ENCODE measurements at places on chromosomes 13 and 19.
A peak's percentile ranks its signal among the peaks of the same experiment; 100 is the strongest.

DNA sequence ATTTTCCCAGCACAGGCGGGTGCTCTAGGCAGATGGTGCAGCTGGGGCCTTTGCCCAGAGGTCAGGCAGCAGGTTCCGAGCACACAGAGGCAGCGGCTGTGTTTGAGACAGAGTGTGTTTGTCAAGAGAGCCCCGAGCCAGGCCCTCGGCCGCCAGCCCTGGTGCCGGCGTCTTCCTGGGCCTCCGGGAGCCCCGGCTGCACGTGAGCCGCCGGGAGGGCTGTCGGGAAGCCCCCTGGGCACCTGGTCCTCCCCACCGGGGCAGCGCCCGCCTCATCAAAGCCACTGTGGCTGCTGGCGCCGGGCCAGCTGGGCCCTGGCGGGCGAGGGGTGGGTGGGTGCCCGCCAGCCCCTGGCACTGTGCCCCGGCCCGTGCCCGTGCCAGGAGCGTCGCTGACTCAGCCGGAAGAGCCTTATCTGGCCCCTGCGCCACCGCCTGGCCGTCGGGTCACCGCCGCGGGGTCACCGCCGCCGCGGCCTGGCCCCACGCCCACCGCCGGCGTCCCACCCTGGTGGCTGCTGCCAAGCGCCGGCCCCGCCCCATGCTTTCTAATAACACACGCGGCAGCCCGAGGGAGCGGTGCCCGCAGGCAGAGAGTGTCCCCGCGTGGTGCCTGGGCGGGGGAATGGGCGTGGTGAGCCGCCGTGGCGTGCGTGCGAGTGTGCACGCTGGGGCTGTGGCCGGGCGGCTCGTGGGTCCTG lies 14.9 kb downstream of the ARID3A start:
- DNase-seq, result peak; percentile 64

DNA sequence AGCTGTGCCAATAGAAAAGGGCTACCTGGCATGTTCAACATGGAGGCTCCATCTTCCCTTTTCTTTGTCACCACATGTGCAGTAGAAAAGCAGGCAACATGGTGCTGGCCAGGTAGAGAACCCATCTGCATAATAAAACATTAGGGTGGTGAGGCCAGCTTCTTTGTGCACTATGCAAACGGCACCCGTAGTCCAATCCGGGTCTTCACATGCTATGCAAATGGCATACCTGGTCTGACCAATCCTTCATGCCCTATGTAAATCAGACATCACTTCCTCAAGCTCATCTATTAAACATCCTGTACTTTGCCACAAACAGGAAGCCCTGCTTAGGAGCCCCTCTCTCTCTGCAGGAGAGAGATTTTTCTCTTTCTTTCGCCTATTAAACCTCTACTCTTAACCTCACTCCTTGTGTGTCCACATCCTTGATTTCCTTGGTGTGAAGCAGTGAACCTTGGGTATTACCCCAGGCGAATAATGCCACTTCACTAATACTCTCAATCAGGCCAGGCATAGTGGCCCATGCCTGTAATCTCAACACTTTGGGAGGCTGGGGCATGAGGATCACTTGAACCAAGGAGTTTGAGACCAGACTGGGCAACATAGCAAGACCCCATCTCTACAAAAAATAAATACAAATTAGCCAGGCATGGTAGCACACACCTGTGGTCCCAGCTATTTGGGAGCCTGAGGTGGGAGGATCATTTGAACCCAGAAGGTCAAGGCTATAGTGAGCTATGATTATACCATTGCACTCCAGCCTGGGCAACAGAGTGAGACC lies 111.3 kb upstream of the MRI1 start:
- no peak for DNase-seq

DNA sequence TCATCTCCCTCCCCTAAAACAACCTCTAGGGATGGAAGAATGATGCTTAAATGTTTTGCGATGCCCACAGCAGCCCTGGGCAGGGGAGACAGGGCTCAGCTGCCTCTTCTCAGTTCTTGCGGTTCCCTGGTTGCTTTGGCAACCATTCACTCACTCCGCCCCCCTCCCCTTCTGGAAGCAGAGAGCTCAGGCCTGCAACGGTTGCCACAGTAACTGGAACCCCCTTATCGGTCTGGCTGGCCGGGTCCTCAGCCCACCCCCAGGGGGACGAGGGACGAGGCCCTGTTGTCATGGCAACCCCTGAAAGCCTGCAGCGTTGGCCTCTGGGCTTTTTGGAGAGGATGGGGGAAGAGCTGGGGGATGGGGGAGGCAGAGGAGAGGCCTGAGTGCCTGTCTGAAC lies 19.5 kb downstream of the NOVA2 start:
- DNase-seq, result no peak

DNA sequence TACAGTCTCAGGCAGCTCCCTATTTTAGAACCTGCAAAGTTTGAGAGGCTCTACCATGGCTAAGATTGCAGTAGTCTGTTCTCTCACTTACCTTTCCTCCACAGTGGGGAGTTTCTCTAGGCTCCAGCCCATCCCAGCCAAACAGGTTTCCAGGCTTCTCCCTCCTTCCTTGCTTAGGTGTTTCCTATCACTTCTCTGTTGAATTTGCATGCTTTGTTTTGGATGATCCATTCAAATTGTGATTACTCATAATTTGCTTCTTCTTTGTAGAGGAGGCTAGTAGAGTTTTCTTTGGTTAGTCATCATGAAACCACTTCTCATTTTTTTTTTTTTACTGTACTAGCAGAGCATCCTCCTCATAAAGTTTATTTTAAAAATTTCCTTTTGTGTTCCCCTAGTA lies 1242.2 kb upstream of the MIR17HG start:
- DNase-seq, result no peak

DNA sequence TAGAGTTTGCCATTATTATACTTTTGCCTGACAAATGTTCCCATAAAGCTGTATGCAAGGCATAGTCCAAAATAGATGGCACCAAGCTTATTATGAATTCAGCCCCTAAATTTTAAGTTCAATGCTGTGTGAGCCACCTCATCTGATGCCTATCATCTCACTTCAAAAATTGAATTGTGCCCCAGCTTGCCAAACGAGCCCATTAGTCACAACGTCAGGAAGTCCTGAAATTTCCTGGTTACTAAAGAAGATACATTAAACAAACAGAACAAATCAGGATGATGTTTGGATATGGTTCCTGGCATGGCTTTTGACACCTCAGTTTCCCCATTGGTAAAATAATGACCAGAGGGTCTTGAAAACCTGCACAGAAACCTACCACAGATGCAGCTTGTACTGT lies 147.5 kb upstream of the SOX21 start:
- DNase-seq, result no peak

- no peak for DNase-seq
These were observed 29.3 kb downstream of the SERP2 start for GRCh38 chr13:44402899-44403445.

GRCh38 chr19:15717809-15718208 lies 10.0 kb upstream of the OR10H2 start:
- no peak for DNase-seq

DNA sequence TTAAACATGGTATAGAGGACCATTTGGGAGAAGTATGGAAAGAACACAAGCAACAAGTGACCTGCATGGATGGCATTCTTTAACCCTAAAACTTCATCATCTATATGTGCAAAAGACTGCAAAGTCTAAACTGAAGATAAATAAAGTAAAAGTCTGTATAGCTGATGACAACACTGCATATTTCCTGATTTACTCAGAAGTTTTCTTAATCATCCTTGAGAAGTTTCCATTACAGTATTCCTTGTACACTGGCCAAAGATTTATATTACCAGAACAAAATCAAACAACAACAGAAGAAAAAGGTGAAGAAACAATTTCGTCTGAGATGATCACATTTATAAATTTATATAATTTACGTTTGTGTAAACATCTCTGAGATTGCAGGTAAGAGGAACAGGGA lies 805.7 kb downstream of the PCDH9 start:
- DNase-seq, result no peak

GRCh38 chr19:16376649-16377048 lies 52.0 kb downstream of the KLF2 start:
- no peak for DNase-seq

DNA sequence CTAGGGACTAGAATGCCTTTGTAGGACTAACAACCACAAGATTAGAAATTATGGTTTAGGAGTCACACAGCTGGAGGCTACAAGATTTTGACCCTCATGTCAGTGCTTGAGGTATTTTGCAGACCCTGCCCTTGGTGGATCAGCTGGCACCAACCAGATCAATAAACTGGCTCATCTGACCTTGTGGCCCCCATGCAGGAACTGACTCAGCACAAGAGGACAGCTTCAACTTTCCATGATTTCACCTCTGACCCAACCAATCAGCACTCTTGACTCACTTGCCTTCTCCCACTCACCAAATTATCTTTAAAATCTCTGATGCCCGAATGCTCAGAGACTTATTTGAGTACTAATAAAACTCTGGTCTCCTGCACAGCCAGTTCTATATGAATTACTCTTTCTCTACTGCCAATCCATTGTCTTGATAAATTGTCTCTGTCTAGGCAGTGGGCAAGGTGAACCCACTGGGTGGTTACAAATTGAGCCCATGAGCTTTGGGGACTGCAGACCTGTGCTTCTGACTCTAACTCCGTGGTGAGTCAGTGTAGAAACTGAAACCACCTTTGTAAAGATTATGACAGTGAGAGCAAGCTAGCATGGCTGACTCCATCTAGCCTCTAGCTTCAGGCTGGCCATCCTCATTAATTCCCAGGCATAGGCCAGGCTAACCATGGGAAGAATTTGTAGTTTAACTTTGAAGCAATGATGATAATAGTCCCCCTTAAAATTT lies 33.9 kb upstream of the CEACAM8 start:
- DNase-seq, result peak; percentile 47

- DNase-seq, result no peak
These were observed 711.5 kb downstream of the PCDH17 start for GRCh38 chr13:58343076-58343475.

- DNase-seq, result no peak
These were observed 27.5 kb downstream of the MICU2 start for GRCh38 chr13:21576426-21576825.

GRCh38 chr19:6730153-6730804 lies 7.1 kb downstream of the GPR108 start:
- DNase-seq, result no peak

GRCh38 chr19:55777528-55777927 lies 8.6 kb downstream of the RFPL4AL1 start:
- no peak for DNase-seq

GRCh38 chr13:44151474-44151873 lies 222.2 kb upstream of the SERP2 start:
- DNase-seq, result no peak

GRCh38 chr13:24053519-24054251 lies 106.8 kb upstream of the SPATA13 start:
- peak; percentile 85 for DNase-seq

GRCh38 chr13:77329911-77330584 lies 3.2 kb upstream of the MYCBP2 start:
- DNase-seq, result no peak

GRCh38 chr13:37273836-37274235 lies 168.4 kb upstream of the CSNK1A1L start:
- DNase-seq, result no peak

GRCh38 chr13:37288057-37288720 lies 182.7 kb upstream of the CSNK1A1L start:
- no peak for DNase-seq

DNA sequence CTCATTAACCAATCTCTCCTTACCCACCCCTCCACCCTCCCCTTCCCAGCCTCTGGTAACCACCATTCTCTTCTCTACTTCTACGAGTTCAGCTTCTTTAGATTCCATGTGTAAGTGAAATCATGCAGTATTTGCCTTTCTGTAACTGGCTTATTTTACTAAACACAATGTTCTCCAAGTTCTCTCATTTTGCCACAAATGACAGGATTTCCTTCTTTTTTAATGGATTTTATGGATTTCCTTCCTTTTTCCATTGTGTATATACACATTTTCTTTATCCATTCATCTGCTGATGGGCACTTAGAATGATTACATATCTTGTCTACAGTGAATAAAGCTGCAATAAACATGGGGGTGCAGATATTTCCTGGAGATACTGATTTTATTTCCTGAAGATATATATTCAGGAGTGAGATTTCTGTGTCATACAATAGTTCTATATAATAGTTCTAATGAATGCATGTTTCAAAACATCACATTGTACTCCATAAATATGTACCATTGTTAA lies 20.2 kb downstream of the KCTD12 start:
- no peak for DNase-seq

DNA sequence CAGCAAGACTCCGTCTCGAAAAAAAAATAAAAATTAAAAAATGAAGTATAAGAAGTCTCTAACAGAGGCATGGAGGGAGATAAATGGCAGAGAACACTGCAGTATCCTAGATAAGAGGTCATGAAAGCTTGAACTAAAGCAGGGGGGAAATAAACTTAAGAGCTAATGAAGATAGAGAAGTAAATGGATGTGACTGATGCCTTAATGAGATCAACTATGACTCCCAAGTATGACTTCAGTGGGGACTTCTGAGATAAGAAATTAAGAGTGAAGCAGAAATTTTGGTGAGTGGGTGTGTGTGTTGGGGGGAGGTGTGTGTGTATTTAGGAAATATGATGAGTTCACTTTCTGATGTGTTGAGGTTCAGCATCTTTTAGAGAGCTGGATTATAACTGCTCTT lies 55.1 kb downstream of the DIAPH3 start:
- DNase-seq, result no peak

DNA sequence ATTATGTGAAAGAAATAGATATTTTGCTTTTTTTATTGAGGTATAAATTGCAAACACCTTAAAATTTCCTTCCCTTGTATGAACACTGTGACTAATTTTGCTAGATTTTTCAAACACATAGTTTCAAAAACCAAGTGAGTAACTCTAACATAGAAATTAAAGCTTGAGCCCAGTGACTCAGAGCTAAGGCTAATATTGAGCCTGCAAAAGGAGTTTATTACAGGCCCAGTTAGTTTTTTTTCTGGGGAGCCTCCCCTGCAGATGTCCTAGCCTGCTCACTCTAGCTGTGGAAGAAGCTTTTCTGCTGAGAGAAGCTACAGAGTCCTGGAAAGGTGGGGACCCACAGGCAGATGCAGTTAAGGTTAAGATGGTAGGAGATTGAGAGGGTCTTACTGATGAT lies 3.4 kb downstream of the ZNF430 start:
- no peak for DNase-seq

- DNase-seq, result no peak
These were observed 379.8 kb downstream of the TBC1D4 start for GRCh38 chr13:75102001-75102716.
